ENCODE measurements at places on chromosomes 4 and X.

DNA sequence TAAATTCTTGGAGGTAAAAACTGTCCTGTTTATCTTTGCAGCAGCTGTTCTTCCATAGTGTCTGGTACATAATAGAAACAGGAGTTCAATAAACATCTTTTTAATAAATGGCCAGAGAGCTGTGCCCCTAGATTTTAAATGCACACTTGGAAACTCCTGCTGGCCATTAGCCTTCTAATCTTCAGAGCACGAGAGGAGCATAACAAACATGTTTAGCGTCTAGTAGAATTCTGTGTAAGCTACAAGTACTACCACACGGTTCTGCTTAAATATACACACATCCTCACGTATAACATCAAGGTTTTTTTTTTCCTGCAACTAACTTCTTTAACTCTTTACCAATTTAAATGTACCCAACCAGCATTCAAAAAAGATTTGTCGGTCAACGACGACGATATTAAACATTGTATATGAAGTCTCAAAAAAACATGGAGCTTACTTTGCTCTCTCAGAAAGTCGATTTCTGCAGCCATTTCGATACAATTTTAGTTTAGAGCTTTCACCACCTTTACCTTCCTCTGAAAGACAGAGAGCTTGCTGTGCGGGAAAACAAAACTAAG lies 628 bp downstream of the SCLT1 start:
- DNase-seq: peak; percentile 24

DNA sequence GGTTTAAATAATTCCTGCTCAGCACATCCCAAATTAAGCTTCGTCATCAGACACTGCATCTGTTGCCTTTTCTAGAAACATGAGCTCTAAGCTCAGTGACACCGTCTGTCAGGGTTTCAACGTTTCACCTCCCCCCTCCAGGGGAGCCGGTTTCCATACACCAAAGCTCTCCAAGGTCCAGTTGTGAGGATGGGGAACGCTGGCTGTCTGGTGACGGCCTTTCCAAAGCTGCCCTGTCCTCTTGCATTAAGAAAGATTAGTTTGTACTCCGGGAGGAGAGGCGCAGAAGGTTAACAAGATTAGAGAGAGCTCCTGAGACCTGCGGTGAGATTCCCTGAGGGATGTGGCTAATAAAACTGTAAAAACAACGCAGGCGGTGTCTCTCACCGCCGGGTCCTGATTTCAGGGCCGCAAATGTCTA lies 43.2 kb downstream of the ASMT start:
- no peak for DNase-seq

- no peak for DNase-seq
Measured at GRCh38 chrX:147351644-147352043, 537.1 kb upstream of the CXorf51A start.

GRCh38 chr4:76504613-76505465 lies 69.8 kb downstream of the SHROOM3 start:
- DNase-seq: peak; percentile 68

Measured in kidney tubule cell (primary cell).